PC-9 (cell line): ENCODE measurements at places on chromosomes 16 and 17. TPM values are rescaled to one million over a fixed set of nuclear protein-coding genes. Genes with fewer than 3 reads are reported as not detected.

Gene SGCA
- total RNA-seq, result not detected in 2 replicates

Gene SLFN12L
- total RNA-seq, result not detected in 2 replicates

Gene MED1
- 23.2 and 35.7 TPM in 2 replicates for total RNA-seq

DNA sequence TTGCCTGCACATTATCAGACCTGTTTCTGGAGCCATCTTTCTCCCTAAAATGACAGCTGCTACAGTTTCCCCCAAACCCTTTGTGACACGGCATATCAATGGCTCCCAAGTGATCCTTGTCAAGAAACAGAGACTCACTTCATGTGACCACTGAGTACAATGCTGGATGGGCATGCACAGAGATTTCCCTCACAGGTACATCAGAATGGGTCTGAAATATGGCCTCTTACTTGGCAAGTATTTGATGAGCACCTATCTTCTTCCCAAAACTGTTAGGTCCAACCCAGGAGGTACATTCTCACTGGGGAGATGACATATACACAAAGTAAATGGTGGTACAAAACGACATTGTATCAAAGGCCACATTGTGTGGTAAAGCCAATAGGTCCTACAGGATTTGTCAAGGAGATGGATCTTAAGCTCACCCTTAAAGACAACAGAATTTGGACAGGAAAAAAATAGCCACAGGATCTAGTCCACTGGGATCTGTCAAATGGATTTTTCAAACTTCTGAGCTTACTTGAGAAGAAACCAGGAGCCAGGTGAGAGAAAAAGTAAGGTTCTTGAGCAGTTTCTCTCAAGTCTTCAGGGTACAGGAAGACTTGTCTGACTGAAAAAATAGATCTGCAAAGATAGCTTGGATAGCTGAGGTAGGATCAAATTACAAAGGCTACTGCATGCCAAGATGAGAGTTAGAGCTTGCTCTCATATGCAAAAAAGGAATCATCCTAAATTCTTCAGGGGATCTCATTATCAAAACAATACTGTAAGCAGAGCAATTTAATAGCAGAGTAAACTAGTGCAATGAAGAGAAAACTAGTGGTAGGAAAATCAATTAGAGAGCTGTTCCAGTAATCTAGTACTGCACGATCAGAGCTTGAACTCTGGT, 28.8 kb downstream of the RNF43 start:
- 0 out of 2 replicates have a peak overlapping the region, but pooled peaks have one; percentile 0 for H3K27ac ChIP-seq
- DNase-seq, result peak; percentile 63
- H3K36me3 ChIP-seq, result no peaks in the 10 kb centered on the region
- peaks cover 48% of the 10 kb centered on the region for H3K4me1 ChIP-seq
- H3K4me3 ChIP-seq, result no peak overlapping the region
- H3K27me3 ChIP-seq, result peaks cover 52% of the 10 kb centered on the region

DNA sequence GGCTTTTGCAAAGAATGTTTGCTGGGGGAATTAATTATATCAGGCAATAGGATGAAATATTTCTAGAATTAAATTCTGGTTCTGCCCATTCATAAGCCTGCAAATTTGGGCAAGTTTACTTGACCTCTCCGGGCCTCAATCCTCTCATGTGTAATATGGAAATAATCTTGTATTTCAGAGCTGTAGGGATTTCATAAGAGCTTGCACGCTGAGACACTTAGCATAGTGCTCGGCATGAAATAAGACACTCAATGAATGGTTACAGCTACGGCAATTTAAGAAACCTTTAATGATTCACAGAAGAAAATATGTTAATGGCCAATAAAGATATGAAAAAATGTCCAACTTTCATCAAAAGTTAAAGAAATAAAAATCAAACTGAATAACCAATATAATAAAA, 40.6 kb upstream of the PITPNM3 start:
- H3K36me3 ChIP-seq, result peaks cover 68% of the 10 kb centered on the region
- no peaks in the 10 kb centered on the region for H3K27me3 ChIP-seq

- no peak for DNase-seq
- no peak overlapping the region for H3K4me3 ChIP-seq
- H3K27me3 ChIP-seq, result no peaks in the 10 kb centered on the region
Observed at GRCh38 chr17:45408611-45409421, 23.9 kb downstream of the ARHGAP27 start.

- no peak overlapping the region for H3K4me3 ChIP-seq
- no peak overlapping the region for H3K27ac ChIP-seq
- no peaks in the 10 kb centered on the region for H3K27me3 ChIP-seq
- DNase-seq, result no peak
Observed at GRCh38 chr17:59914274-59914854, 21.4 kb downstream of the RPS6KB1 start.

DNA sequence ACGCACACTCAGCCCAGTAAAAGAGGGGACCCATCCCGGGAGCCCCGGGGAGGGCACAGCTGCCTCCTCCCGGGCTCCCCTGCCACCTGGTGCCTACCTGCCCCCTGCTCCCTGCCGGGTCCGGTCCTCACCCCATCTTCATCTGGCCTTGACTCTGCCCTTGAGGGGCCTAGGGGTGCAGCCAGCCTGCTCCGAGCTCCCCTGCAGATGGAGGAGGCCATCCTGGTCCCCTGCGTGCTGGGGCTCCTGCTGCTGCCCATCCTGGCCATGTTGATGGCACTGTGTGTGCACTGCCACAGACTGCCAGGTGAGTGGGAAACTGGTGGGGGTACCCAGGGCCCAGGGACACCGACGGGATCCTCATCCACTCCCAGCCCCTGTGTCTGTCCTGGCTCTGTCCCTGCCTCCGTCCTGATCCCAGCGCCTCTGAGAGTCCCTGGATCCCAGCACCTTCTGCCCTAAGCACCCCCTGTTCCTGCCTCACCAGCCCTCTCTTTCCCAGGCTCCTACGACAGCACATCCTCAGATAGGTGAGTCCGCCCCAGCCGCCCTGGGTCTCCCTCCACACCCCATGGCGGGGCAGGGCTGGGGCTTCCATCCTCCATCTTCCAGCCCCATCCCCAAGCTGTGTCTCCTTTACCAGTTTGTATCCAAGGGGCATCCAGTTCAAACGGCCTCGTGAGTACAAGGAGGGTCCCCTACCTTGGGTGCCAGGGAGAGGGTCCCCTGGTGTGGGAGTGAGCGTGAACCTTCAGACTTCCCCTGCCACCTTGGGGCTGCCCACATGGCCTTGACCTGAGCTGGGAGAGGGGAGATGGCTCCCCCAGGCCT, 574 bp downstream of the LAT start:
- H3K4me3 ChIP-seq, result no peak overlapping the region
- no peaks in the 10 kb centered on the region for H3K27me3 ChIP-seq
- no peaks in the 10 kb centered on the region for H3K4me1 ChIP-seq
- DNase-seq, result no peak
- H3K36me3 ChIP-seq, result peaks cover 13% of the 10 kb centered on the region

DNA sequence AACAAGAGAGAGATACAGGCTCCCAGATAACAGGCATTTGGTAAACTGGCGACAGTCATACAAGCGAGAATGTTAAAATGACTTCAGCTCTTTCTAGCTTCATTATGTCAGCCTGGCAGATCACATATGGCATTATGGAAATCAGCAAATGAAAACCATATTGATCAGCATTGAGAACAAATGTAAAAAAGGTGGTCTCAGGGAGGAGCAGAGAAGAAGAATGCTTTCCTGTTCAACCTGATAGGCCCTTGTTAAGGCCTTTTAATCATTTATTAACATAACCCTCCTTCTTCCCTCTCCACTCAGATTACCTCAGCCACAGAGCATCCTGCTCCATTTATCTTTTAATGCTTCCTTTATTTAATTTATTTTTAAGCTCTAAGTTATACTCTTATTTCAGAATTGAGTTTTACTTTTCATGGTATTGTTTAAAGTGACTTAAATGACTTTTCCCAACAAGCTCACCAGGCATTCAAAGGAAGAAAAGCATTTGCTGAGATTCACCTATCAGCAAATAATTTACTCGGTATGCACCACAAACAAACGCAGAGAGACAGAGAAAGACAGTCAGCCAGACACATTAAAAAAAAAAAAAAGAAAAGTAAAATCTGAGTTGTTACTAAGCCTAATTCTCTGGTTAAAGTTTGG, 243.9 kb upstream of the TBX2 start:
- H3K27me3 ChIP-seq, result no peaks in the 10 kb centered on the region
- no peaks in the 10 kb centered on the region for H3K36me3 ChIP-seq
- H3K4me3 ChIP-seq, result no peak overlapping the region

- no peak for DNase-seq
- H3K27ac ChIP-seq, result no peak overlapping the region
- H3K4me1 ChIP-seq, result no peaks in the 10 kb centered on the region
- H3K4me3 ChIP-seq, result no peak overlapping the region
- H3K36me3 ChIP-seq, result no peaks in the 10 kb centered on the region
Observed at GRCh38 chr17:21823643-21824042, 131.3 kb downstream of the KCNJ18 start.

Gene MYOCD
- not detected in 2 replicates for total RNA-seq

GRCh38 chr16:89842471-89843408, 14.5 kb downstream of the SPIRE2 start:
- H3K4me3 ChIP-seq, result no peak overlapping the region
- no peak overlapping the region for H3K27ac ChIP-seq
- peaks cover 11% of the 10 kb centered on the region for H3K4me1 ChIP-seq
- H3K27me3 ChIP-seq, result no peaks in the 10 kb centered on the region

Gene FOXL1
- total RNA-seq, result not detected in 2 replicates

Gene PPY
- not detected in 2 replicates for total RNA-seq

- H3K27me3 ChIP-seq, result no peaks in the 10 kb centered on the region
- H3K27ac ChIP-seq, result no peak overlapping the region
Observed at GRCh38 chr17:2967515-2967914, 95.9 kb downstream of the OR1D5 start.

DNA sequence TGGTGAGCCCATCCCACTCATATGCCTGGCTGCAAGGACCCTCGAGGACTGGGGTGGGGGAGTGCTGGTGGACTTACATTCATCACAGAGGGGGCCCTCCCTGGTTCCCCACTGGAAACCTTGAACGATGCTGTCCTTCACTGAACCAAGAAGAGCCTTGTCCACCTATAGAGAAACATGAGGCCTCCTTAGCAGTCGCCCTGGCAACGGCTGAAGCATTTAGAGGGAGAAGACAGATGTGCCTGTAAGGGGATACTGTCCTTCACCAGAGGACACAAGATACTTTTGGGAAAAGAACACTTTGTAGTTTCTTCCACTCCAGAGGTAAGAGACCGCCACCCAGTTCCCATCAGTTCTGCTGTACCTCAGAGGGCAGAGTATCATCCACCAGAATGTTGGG, 6.5 kb downstream of the HIGD1B start:
- H3K27ac ChIP-seq, result no peak overlapping the region
- no peak for DNase-seq
- no peaks in the 10 kb centered on the region for H3K27me3 ChIP-seq
- no peaks in the 10 kb centered on the region for H3K4me1 ChIP-seq
- H3K36me3 ChIP-seq, result peaks cover 23% of the 10 kb centered on the region

GRCh38 chr17:11990363-11990983, 6.8 kb downstream of the ZNF18 start:
- H3K4me1 ChIP-seq, result no peaks in the 10 kb centered on the region
- H3K36me3 ChIP-seq, result no peaks in the 10 kb centered on the region
- H3K4me3 ChIP-seq, result no peak overlapping the region
- H3K27ac ChIP-seq, result no peak overlapping the region
- H3K27me3 ChIP-seq, result no peaks in the 10 kb centered on the region

DNA sequence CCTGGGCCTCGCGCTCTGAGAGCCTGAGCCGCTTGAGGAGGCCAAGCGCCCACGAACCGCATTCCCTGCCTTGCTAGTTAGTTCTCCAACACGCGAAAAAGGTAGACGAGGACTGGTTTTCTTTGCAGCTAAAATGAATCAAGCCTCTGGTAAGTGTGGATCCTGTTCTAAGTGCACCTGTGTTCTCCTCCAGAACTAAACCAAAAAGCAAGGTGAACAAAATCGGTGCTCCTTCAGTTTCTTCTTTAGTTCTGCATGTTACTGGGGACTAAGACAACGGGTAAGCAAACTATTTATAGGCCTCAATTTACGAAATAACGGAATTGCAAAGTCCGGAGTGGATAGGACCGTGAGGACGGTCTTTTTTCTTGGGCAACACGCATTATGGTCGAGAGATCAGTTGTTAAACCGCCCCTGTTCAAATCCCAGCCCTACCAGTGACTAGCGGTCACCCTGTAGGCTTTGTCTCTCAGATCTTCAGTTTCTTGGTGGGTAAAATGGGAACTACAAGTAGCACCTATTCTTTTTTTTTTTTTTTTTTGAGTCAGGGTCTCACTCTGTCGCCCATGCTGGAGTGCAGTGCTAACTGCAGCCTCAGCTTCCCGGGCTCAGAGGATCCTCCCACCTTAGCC, 993 bp upstream of the ANKRD11 start:
- H3K36me3 ChIP-seq, result peaks cover 7% of the 10 kb centered on the region; the same call in 1 of the 2 replicates
- H3K27me3 ChIP-seq, result no peaks in the 10 kb centered on the region
- DNase-seq, result peak; percentile 34
- H3K4me1 ChIP-seq, result peaks cover 25% of the 10 kb centered on the region

DNA sequence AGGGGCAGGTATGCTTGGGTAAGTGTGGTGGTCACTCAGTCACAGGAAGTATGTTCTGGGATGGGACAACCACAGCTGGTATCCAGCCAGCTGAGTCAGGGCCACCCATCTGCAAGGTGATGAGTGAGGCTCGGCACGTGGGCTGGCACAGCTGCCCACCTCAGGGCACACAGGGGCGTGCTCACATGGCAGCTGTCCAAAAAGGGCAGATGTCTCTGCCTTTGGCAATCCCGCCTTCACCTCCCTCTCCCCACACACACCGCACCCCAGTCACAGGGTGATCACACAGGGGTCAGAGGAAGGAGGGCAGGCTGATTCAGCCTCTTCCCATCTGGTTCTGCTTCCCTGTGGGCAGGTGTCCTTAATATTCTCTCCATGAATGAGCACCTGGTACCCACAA, 85.9 kb upstream of the TOB1 start:
- peak; percentile 95 for DNase-seq
- peaks cover 59% of the 10 kb centered on the region for H3K4me1 ChIP-seq
- H3K27me3 ChIP-seq, result no peaks in the 10 kb centered on the region

DNA sequence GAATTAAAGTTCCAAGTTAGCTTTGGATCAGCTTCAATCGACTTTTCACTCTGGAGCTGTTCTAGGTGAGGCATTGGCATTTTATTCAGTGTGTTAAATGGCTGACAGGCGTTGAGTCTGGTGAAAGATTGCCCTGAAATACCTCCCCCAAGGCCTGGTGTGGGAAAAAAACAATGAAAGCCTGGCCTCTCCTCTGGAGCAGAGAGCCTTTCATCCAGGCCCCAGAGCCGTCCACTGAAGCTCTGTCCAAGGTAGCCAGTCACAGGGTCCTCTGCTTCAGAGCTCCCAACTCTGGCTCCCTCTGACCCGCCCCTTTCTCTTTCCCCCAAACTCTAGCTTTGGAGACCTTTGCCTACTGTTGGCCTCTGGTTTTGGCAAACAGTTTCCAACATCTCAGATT, 123.6 kb upstream of the CRHR1 start:
- peaks cover 99% of the 10 kb centered on the region for H3K27me3 ChIP-seq
- no peak for DNase-seq
- H3K4me1 ChIP-seq, result no peaks in the 10 kb centered on the region
- no peaks in the 10 kb centered on the region for H3K36me3 ChIP-seq
- H3K27ac ChIP-seq, result no peak overlapping the region
